Heart right ventricle (tissue), 16 donors: ENCODE measurements at places on chromosomes 16 and 17. TPM values are rescaled to one million over a fixed set of nuclear protein-coding genes. Genes with fewer than 3 reads are reported as not detected.

The ZMYND15 gene
- polyA plus RNA-seq = 0.20 TPM

The CHST6 gene
- polyA plus RNA-seq = 0.22 TPM

The PIGL gene
- 6.1 TPM for polyA plus RNA-seq

The ZNF768 gene
- 51.8 TPM for polyA plus RNA-seq

The KRT33A gene
- not detected for polyA plus RNA-seq
